Progenitor cell of endocrine pancreas (in vitro differentiated cells): ENCODE measurements at places on chromosomes 6 and 20. TPM values are rescaled to one million over a fixed set of nuclear protein-coding genes. Genes with fewer than 3 reads are reported as not detected.

DNA sequence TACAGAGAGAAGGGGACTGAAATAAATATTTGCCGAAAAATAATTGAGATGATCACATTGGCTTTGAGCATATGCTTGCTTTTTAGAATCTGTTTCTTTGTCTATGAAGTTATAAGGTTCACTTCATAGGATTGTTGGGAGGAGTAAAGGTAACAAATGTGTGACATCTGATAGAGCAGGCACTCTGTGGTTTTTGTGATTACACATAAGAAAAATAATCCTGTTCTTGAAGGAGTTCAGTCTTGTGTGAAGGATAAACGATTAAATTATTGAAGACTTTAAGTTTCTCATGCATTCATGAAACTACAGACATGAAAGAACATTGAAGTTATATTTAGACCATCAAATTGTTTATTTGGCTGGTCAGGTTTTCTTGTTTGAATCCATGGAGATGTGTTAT lies 45.0 kb downstream of the QKI start:
- H3K36me3 ChIP-seq, result peaks cover 16% of the 10 kb centered on the region
- no peak for DNase-seq
- no peaks in the 10 kb centered on the region for H3K27me3 ChIP-seq

DNA sequence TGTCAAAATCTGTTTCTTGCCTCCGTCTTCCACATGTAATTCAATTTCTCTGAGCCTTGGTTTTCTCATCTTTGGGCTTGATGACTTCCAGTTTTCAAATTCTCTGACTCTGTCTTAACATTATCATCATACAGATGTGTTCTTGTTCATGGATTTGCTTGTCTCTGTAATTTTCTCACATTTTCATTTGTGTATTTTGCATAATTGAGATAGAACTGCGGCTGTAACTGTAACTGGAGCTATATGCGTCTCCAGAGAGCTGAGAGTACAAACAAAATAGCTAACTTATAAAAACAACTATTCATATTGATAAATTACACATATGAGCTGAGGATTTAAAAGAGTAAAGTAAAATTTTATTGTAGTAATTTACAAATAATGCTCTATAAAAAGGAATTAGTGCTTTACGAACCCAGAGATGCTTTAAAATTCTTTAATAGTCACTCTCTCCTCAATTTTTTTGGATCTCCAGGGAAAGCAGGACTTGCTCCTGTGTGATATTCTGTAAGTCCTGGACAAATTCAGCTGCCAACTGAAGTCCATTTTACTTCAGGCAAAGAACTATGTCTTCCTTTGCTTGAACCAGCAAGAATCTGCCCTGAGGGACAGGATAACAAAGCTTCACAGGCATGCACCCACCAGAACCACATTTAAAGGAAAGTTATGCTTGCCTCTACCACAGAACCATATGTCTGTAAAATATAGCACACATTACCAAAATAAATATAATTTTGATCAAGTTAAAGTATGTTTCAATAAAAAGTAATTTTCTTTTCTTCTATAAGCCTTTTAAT lies 288.3 kb downstream of the KHDC1L start:
- H3K4me1 ChIP-seq, result peaks cover 8% of the 10 kb centered on the region
- no peak for DNase-seq
- no peaks in the 10 kb centered on the region for H3K36me3 ChIP-seq

ZNF311 gene
- 0.91 and 1.4 TPM in 2 replicates for total RNA-seq

DNA sequence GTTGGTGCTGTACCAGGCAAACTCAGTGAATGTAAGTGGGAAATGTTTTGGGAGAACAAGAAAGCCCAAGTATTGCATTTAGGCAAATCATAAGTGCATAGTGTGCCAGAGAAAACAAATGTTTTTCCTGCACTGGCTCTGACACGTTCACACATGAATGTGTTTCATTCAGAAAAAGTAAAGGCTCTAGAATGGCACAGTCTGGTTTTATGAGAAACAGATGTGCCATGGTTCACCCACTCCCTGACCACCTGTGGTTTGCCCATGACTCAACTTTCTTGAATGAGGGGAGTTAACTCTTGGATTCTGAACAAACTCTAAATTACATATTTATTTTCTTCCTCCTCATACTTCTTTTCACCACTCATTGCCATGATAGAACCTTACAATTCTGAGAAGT lies 126.9 kb downstream of the KCNQ5 start:
- H3K27me3 ChIP-seq, result no peaks in the 10 kb centered on the region
- no peaks in the 10 kb centered on the region for H3K36me3 ChIP-seq
- no peak overlapping the region for H3K27ac ChIP-seq

DNA sequence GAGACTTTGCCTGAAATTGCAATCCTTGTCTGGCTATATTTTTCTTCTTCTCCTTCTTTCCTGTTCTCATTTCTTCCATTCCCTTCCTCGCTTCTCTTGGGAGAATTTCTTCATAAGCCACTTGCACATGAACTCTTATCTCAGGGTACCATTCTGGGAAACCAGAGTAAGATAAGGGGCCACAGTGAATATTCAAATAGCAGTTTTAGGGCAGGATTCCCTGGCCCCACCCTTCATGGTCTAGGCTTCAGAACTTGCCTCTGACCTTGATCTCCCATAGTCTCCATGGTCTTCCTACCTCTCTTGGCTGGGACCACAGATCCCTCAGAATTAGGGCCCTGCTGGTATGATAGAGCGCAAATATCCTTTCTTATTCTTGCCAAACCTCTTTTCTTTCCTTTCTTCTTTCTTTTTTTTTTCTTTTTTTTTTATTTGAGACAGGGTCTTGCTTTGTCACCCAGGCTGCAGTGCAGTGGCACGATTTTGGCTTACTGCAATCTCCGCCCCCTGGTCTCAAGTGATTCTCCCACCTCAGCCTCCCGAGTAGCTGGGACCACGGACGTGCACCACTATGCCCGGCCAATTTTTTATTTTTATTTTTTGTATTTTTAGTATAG lies 123.0 kb upstream of the CITED2 start:
- H3K4me1 ChIP-seq, result no peaks in the 10 kb centered on the region
- no peak overlapping the region for H3K27ac ChIP-seq
- no peaks in the 10 kb centered on the region for H3K27me3 ChIP-seq
- no peak for DNase-seq
- H3K36me3 ChIP-seq, result no peaks in the 10 kb centered on the region

DNA sequence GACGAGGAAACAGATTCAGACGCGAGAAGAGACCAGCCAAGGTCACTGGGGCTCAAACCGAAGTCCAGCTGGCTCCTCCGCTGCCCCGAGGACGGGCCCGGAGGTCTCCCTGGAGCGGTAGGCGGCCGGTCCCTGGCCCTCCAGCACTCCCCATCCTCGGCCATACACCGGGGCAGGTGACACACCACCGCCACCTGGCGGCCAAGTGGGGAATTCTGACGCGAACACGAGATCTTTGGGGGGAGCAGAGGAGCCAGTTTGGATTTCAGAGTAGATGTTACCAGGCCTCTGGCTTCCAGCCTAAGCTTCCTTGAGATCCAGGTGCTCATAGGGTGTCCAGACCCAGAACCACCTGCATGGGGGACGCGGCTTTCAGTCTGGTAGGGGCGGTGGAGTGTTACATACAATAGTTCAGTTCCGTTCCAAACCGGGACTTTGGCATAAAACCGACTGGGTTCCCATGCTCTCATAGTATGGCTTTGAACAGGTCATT lies 16.1 kb downstream of the BPIFB1 start:
- H3K4me3 ChIP-seq, result no peak overlapping the region
- no peaks in the 10 kb centered on the region for H3K4me1 ChIP-seq
- no peaks in the 10 kb centered on the region for H3K36me3 ChIP-seq

GRCh38 chr20:51095633-51096521 lies 73.0 kb upstream of the KCNG1 start:
- H3K4me1 ChIP-seq, result peaks cover 25% of the 10 kb centered on the region
- no peak for DNase-seq
- no peaks in the 10 kb centered on the region for H3K27me3 ChIP-seq
- no peak overlapping the region for H3K4me3 ChIP-seq
- H3K27ac ChIP-seq, result no peak overlapping the region

BTN3A1 gene
- total RNA-seq, result 9.6 and 10.5 TPM in 2 replicates

GRCh38 chr6:109801794-109802193 lies 110.7 kb downstream of the FIG4 start:
- H3K4me1 ChIP-seq, result peaks cover 6% of the 10 kb centered on the region
- H3K36me3 ChIP-seq, result peaks cover 7% of the 10 kb centered on the region
- no peak overlapping the region for H3K27ac ChIP-seq
- no peak for DNase-seq

GRCh38 chr6:103723438-103724322 lies 1136.0 kb downstream of the HACE1 start:
- no peaks in the 10 kb centered on the region for H3K36me3 ChIP-seq
- no peak overlapping the region for H3K4me3 ChIP-seq
- peaks cover 3% of the 10 kb centered on the region for H3K4me1 ChIP-seq
- no peak for DNase-seq

C20orf96 gene
- total RNA-seq, result 69.9 and 70.1 TPM in 2 replicates

DNA sequence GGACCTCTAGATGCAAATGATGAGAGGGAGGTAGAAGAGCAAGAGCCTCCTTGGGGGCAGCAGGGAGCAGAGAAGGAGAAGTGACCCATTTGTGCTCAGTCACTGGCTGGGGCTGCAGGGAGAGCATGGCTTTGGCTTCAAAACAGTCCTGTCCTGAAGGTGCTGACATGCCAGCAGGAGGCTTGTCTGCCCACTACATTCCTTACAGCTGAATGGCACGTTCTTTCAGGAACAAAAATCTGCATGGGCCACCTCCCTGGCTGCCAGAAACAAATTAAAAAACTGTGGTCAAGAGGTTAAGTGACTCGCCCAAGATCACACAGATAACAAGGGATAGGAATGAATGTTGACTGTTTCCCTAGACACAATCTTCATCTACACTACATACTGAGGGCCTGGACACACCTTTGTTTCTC lies 188.8 kb downstream of the HIVEP2 start:
- no peak for DNase-seq
- no peaks in the 10 kb centered on the region for H3K27me3 ChIP-seq
- H3K4me3 ChIP-seq, result no peak overlapping the region

- no peaks in the 10 kb centered on the region for H3K4me1 ChIP-seq
- H3K27ac ChIP-seq, result no peak overlapping the region
- DNase-seq, result no peak
- no peak overlapping the region for H3K4me3 ChIP-seq
- peaks cover 19% of the 10 kb centered on the region for H3K36me3 ChIP-seq
- H3K27me3 ChIP-seq, result no peaks in the 10 kb centered on the region
Measured at GRCh38 chr20:25284131-25284601, 36.3 kb downstream of the PYGB start.

DNA sequence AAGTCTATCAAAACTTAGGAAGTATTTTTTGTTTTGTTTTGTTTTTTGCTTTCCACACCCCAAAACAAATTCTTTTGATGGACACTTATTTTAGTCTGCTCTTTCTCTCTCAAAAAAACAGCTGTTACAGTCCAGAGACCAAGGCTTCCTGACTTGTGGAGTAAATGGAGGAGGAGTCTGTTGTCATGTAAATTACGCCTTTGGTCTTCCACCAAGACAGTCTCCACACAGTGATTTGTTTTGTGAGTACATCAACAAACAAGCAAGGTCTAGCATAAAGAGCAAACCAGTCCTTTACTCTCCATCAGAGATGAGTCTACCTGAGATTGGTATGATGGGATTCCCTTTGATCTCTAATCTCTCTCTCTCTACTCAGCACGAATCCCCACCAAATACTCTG lies 588.0 kb upstream of the ARID1B start:
- H3K4me1 ChIP-seq, result no peaks in the 10 kb centered on the region
- H3K27ac ChIP-seq, result no peak overlapping the region
- H3K36me3 ChIP-seq, result no peaks in the 10 kb centered on the region

OR12D3 gene
- not detected in 2 replicates for total RNA-seq

DNA sequence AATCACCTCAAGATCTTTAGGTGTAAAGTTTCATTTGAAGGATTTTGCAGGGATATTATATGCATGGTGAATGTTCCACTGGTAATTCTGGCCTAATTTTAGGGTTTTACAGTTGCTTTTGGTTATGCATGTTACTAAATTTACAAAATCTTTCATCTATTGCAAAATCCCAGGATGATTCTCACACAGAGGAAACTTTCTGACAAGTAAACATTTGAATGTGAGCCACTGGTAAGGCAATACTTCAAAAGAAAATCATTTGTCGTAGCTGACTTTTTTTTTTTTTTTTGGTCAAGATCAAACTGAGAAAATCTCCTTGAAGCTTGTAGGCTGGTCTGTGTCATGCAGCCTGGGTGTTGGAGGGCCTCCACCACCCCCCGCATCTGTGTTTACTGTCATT lies 141.9 kb upstream of the EXOC2 start:
- H3K36me3 ChIP-seq, result no peaks in the 10 kb centered on the region
- no peak for DNase-seq
- H3K27ac ChIP-seq, result no peak overlapping the region
- H3K4me1 ChIP-seq, result peaks cover 1% of the 10 kb centered on the region

DNA sequence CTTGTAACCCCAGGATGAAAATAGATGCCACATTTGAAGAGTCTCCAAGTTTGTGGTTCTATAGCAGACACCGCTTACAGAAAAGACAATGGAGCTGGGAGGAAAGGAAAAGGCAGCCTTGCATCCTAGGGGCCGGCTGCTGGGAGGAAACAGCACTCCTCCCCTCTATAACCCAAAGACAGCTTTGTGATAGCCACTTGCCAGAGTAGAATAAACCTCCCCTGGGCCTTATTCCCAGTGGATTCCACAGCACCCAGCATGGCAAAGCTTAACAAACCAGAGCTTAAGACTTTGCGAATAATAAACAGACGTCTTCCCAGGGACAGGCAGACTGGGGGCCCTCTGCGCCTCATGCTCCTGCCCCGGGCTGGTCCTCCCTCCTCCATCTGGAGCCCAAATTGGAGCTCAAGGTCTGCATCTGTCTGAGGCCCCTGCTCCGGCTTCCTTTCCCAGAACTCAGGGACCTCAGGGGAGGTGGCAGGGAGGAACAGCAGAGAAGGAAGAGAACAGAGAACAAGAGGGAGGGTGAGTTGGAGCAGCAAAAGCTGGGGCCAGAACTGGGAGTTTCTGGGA lies 8.8 kb upstream of the TAF8 start:
- H3K4me1 ChIP-seq, result peaks cover 3% of the 10 kb centered on the region
- H3K27ac ChIP-seq, result no peak overlapping the region
- peaks cover 5% of the 10 kb centered on the region for H3K27me3 ChIP-seq
- no peak for DNase-seq
- no peaks in the 10 kb centered on the region for H3K36me3 ChIP-seq

DNA sequence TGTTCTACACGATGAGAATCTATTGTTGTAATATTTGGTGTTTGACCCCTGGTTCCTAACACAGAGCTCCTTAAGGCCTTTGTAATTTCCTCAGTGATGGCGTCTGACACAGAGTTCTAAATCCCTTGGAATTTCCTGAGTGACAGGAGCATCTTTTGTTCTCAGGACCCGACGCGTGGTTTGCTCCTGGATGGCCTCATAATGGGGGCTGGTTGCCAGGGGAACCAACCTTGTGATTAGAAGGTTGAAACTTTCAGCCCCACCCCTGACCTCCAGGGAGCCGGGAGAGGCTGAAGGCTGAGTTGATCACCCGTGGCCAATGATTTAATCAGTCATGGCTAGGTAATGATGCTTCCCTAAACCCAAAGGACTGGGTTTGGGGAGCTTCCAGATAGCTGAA lies 20.5 kb upstream of the ZNF133 start:
- peaks cover 18% of the 10 kb centered on the region for H3K4me1 ChIP-seq
- no peak overlapping the region for H3K4me3 ChIP-seq
- no peak overlapping the region for H3K27ac ChIP-seq
- no peaks in the 10 kb centered on the region for H3K36me3 ChIP-seq

- H3K4me3 ChIP-seq, result no peak overlapping the region
- no peaks in the 10 kb centered on the region for H3K27me3 ChIP-seq
- no peak for DNase-seq
- no peaks in the 10 kb centered on the region for H3K36me3 ChIP-seq
- no peaks in the 10 kb centered on the region for H3K4me1 ChIP-seq
Measured at GRCh38 chr6:19399406-19399805, 437.8 kb upstream of the ID4 start.
